ENCODE measurements at places on chromosomes 1 and 21.

- no peak for DNase-seq
These were observed 228.6 kb downstream of the GRIK1 start for GRCh38 chr21:29711236-29711635.

- DNase-seq: peak; percentile 96
These were observed 43.5 kb downstream of the MAST2 start for GRCh38 chr1:45846931-45847330.

DNA sequence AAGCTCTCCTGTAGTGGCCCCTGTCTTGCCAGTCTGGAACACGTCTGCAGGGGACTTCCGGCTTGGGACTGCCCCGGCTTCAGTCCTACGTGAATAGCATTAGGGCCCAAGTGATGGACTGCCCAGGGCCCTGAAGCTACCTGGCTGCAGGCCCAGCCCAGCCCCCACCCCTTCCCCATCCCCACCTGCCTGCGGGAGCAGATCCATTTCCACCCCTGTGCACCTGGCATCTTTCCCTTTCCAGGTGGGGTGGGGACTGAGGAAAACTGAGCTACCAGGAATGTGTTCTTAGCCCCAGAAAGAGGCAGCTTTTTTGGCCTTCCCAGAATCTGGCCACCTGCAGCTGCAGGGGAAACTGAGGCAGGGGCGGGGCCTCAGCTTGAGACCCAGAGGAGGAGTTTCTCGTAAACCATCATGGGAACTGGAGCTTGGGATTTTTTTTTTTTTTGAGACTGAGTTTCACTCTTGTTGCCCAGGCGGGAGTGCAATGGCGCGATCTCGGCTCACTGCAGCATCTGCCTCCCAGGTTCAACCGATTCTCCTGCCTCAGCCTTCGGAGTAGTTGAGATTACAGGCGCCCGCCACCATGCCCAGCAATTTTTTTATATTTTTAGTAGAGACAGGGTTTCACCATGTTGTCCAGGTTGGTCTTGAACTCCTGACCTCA is 3.2 kb downstream of the EDN2 start:
- DNase-seq: no peak

DNA sequence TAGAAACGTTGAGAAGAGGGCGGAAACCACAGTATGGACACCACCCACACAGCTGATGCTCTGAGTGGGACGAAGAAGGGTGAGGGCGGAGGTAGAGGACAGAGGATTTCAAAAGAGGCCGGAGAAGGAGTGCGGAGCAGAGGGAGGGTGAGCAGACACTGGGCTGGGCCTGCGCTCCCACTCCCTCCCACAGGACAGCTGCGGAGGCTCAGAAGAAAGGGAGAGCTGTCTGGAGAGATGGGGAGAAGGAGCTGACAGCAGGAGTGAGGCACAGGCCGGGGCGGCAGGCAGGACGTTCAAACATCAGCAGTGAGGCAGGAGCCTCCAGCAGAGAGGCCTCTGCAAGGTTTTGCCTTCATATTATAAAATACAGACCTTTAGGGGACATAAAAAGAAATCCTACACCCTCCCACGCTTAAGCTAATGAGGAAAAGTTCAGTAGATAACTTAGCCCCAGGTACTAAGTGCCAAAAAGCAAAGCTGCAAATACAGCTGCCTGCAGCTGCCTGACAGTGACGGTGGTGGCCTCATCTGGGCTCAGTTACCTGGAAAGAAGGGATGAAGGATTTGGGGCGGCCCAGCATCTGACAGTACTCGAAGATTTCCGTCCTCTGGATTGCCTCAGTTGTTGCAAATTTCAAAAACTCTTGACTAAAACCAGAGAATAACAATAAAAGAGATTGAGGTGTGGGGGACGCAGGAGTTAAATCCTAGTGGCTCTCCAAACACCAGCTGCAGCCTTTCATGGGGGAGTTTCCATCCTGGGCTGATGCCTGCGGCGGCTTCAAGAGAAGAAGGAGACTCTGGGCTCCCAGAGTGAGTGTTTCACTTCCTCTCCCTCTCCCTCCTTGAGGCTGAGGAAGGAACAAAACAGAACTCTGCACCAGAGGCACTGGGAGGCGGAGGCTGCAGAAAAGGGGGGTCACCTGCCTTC is 25.6 kb downstream of the SEC16B start:
- DNase-seq: no peak

DNA sequence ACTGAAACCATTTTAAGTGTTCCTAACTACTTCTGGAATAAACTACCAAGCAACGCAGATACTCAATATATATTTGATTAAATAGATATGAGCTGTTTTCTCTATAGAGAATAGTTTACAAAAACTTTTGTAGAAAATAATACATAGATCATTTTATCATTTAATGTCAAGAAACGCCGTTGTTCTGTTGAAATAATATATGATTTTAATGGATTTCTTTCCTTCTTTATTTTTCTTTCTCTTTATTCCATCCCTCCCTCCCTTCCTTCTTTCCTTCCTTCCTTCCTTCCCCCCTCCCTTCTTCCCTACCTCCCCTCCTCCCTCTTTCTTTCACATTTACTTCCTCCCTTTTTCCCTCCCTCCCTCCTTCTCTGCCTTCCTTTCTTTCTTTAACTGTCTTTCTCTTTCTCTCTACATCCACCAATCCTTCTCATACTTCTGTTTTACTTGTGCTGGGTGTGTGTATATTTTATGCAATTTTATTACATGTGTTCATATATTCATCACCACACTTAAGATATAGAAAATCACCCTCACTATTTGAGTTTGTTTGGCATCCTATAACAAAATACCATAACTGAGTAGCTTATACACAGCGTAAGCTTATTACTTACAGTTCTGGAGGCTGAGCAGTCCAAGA is 230.9 kb upstream of the BRINP3 start:
- no peak for DNase-seq

- peak; percentile 92 for DNase-seq
These were observed 124.8 kb downstream of the RIPK4 start for GRCh38 chr21:41641821-41642701.

DNA sequence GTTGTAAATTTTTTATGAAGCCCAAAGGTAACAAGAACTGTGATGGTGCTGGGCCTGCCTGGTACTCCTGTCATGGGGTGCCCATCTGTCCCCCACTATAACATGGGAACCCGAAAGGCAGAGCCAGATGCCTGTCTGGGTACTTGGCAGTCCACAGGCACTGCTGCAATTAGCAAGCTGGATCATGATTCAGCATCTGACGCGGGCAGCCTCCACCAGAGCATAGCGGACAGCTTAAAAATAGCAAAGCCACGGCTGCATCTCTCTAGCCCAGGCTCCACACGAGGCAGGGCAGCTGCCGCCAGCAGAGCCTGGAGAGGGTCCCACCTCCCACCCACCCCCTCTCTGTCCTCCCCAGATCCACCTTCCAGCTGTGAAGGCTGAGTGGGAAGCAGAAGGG is 22.9 kb downstream of the SUSD4 start:
- DNase-seq: peak; percentile 59

DNA sequence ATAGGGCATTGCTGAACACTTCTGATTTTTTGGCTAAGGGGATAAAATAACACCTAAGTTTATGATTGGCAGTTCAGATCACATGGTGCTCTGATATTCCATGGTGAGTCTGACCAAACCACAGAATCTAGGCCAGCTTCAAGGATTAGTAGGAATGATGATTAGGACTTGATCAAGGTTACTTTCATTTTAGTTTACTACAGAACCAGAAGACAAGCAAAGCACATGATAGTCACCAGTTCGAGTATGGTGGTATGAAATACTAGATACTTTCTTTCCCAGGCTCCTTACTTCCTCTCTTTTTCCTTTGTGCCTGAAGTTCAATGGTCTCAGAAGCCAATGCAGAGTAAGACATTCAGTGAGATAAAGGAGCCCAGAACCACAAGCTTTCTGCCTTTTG is 26.6 kb downstream of the S100A10 start:
- no peak for DNase-seq

GRCh38 chr1:62384276-62385005 is 52.4 kb upstream of the USP1 start:
- peak; percentile 95 for DNase-seq

DNA sequence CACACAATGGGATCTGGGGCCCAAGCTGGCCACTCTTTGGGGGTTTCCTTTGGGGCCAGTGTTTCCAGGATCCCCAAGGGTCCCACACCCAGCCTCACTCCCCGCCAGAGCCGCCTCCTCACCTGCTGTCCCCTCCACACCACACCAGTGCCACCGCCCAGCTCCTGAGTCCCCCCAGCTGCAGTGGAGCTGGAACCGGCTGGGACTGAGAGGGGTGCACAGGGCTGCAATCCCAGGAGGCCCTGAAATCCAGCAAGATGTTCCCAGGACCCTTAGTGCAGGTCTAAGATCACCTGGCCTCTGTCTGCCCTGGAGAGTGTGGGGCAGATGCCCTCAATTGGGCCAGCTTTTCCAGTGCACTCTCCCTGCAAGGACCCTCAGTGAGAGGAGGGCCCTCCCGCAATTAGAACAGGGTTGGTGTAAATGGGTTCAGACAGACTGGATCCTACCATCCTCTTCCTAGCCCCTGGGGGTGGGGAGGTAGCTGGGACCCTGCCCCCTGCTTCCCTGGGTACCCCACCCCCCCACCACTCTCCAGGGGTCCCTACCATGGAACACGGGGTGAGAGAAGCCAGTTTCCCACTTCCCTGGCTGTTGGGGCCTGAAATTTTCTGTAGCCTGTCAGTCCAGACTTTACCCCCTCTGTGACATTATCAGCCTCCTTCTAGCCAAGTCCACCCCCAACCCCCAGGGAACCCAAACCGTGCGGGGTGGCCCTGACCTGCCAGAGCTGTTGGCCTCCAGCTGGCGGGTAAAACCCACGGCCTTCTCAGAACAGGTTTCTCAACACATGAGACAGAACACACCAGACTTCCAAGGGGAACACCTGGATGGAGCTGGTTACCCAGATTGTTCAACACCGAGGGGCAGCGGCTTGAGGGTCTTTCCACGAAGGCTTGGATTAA is 7.0 kb downstream of the KRTAP10-12 start:
- no peak for DNase-seq

- DNase-seq: no peak
These were observed 777.6 kb upstream of the NCAM2 start for GRCh38 chr21:20220586-20220985.

- peak; percentile 14 for DNase-seq
These were observed 23.3 kb downstream of the CYP2J2 start for GRCh38 chr1:59903141-59903754.

DNA sequence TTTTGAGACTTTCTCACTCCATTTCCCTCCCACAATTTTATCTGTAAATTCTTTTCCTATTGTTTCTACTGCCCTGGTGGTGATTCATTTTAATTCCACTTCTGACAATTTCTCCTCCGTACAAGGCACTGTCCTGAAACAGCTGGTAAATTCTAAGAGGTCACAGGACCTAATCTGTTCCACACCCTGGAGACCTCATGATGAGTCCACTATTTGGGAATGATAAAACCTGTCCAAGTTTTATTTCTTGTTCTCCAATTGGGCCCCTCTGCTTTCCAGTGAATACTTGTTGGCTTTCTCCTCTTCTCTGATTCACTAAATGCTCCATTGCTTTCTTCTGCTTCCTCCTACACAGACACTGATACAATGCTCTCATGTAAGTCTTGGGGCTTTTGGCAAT is 343.1 kb upstream of the DUSP10 start:
- DNase-seq: peak; percentile 94

DNA sequence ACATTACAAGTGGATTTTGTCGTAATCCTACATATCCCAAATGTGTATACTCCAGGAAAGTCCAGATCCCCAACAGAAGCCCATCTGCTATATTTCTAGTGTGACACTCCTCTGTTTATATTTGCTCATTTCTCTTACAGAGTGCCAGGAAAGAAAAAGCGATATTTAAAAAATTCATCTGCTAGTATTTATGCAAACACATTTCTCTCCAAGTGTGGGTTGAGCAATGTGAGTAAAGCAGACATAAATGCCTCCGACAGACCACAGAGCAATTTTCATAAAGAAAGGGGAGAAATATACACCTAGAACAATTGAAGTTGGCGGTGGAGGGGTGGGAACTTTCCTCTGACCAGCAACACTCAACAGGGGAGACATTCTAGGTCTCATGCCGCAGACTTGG is 22.2 kb upstream of the RAP1A start:
- peak; percentile 77 for DNase-seq

GRCh38 chr1:57160594-57160993 is 194.8 kb upstream of the C8B start:
- no peak for DNase-seq

- no peak for DNase-seq
These were observed 104.7 kb downstream of the FGGY start for GRCh38 chr1:59401581-59401980.
